ENCODE measurements at places on chromosomes 2 and 18.

GRCh38 chr18:23237524-23238151 is 102.4 kb downstream of the CABLES1 start:
- H3K27ac ChIP-seq, result peak overlapping the region; percentile 72
- peak; percentile 83 for DNase-seq
- peak overlapping the region; percentile 47 for H3K4me3 ChIP-seq
- peaks cover 17% of the 10 kb centered on the region for H3K4me1 ChIP-seq

DNA sequence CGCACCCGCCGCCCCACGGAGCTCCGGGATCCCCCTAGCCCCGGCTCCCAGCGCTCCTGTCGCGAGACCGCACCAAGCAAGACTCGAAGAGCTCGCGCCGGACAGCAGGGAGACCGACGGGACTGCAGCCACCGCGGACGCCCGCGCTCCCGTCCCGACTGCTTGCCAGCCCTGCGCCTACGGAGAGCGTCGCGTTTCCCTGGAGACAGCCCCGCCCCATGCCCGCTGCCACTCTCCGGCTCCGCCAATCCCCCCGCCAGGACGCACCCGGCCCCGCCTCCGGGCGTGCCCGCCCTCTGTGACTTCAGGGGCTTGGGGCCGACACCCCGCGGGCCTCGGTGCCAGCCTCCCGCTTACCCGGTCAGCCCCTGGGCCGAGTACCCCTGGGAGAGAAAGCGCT is at the start of gene ANKMY1:
ANKMY1 (minus strand) TSS at position 181 of the 400 bp plus-strand sequence. CDS start 653 bp downstream, outside the sequence.
- peaks cover 47% of the 10 kb centered on the region for H3K4me1 ChIP-seq
- no peaks in the 10 kb centered on the region for H3K36me3 ChIP-seq
- H3K4me3 ChIP-seq, result peak within 1 kb of the TSS; percentile 54
- no peak within 1 kb of the TSS for H3K27ac ChIP-seq
- no peaks in the 10 kb centered on the region for H3K27me3 ChIP-seq

DNA sequence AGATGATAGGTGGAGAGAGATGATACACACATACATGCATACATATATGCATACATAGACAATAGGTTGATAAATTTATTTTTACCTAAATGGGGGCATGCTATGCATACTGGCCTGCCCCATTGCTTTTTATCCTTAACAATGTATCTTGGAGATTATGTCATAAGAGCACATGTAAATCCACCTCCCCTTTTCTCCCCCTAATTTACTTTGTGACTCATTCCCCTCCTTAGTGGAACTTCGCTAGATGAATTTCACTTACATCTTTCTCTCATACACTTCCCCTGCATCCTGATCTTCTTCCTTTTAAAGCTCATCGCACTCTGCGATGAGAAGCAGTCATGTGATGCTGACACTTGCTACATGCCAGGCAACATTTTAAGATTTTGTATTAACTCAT is 223.6 kb downstream of the C1D start:
- H3K4me1 ChIP-seq, result no peaks in the 10 kb centered on the region
- no peak overlapping the region for H3K27ac ChIP-seq
- no peaks in the 10 kb centered on the region for H3K27me3 ChIP-seq
- no peaks in the 10 kb centered on the region for H3K36me3 ChIP-seq

GRCh38 chr2:126317790-126318431 is 338.0 kb upstream of the GYPC start:
- no peaks in the 10 kb centered on the region for H3K4me1 ChIP-seq
- H3K27me3 ChIP-seq, result no peaks in the 10 kb centered on the region
- no peak overlapping the region for H3K4me3 ChIP-seq
- no peak overlapping the region for H3K27ac ChIP-seq
- H3K36me3 ChIP-seq, result no peaks in the 10 kb centered on the region

DNA sequence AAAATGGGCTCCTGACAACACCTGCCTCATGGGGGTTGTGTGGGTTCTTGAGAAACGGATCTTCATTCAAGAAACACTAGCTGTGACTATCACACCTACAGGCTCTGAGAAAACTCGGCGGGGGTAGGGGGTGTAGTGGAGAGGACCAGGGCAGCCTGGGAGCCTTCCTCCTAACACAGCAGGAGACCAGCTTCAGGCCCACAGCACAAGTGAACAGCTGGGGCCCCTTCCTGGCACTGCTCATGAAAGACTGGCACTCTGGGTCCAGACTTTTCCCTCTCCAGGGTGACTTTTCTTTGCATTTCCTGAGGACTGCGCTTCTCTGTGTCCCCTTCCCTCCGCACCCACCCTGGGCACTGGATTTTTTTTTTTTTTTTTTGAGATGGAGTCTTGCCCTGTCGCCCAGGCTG is 7.2 kb upstream of the SEMA4C start:
- H3K4me3 ChIP-seq, result no peak overlapping the region
- H3K27me3 ChIP-seq, result no peaks in the 10 kb centered on the region
- peaks cover 5% of the 10 kb centered on the region for H3K4me1 ChIP-seq
- no peak overlapping the region for H3K27ac ChIP-seq
- no peaks in the 10 kb centered on the region for H3K36me3 ChIP-seq
- no peak for DNase-seq
